Renal cortex interstitium (tissue), 15 donors: ENCODE measurements at places on chromosomes 2 and 18. TPM values are rescaled to one million over a fixed set of nuclear protein-coding genes. Genes with fewer than 3 reads are reported as not detected.
A peak's percentile ranks its signal among the peaks of the same experiment; 100 is the strongest.

DNA sequence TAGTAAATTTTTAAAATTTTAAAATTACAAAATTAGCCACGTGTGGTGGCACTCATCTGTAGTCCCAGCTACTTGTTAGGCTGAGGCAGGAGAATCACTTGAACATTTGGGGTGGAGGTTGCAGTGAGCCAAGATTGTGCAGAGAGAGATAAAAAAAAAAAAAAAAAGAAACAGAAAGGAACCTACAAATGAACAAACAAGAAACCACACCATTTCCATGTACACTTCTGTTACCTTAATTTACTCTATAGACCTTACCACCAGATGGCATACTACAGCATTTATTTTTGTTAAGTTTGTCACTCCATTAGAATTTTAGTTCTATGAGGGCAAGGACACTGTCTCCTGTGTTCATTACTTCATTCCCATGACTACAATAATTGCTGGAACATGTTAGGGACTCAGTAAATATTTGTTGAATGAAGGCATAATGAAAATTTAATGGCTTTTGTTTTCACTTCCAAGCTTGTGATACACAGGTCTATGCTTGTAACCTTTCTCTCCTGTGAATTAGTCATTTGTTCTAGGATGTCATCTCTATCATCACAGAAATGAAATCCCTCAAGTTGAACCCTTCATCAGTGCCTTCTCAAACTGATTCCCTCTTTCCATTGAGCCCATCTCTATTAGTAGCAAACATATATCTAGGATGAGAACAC is 76.0 kb downstream of the ARHGAP15 start:
- no peak for DNase-seq

DNA sequence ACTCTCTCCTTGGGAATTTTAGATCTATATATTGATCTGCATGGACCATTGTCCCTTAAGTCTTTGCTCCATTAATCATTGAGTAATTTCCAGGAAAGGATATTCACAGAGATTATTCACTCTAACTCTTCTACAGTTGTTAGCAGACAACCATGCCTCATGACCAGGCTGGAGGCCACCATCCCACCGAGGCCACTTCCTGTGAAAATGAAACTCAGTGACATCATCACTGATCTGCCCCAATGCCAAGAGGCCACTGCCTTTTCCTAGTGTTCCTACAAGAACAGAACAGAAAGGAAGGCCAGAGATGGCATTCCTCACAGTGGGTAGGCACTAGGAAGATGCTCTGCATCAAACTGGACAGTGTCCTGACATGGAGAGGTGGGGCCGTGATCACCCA is 161.3 kb downstream of the DTNA start:
- no peak for DNase-seq

DNA sequence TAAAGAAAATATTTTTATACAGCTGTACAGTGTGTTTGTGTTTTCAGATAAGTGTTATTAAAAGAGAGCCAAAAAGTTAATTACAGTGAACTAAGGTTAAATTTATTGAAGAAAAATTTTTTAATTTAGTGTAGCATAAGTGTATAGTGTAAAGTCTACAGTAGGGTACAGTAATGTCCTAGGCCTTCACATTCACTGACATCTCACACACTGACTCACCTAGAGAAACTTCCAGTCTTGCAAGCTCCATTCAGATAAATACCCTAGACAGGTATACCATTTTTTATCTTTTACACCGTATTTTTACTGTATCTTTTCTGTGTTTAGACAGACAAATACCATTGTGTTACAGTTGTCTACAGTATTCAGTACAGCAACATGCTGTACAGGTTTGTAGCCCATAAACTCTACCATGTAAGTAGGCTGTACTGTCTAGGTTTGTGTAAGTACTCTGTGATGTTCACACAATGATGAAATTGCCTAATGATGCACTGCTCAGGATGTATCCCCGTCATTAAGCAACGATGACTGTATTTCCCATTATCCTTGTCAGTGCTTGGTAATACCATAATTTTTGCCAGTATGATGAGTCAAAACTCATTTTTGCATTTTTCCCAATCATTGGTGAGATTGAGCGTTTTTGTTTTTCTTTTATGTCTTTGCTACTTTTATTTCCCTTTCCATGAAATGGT is 48.2 kb upstream of the B3GNT2 start:
- no peak for DNase-seq

DNA sequence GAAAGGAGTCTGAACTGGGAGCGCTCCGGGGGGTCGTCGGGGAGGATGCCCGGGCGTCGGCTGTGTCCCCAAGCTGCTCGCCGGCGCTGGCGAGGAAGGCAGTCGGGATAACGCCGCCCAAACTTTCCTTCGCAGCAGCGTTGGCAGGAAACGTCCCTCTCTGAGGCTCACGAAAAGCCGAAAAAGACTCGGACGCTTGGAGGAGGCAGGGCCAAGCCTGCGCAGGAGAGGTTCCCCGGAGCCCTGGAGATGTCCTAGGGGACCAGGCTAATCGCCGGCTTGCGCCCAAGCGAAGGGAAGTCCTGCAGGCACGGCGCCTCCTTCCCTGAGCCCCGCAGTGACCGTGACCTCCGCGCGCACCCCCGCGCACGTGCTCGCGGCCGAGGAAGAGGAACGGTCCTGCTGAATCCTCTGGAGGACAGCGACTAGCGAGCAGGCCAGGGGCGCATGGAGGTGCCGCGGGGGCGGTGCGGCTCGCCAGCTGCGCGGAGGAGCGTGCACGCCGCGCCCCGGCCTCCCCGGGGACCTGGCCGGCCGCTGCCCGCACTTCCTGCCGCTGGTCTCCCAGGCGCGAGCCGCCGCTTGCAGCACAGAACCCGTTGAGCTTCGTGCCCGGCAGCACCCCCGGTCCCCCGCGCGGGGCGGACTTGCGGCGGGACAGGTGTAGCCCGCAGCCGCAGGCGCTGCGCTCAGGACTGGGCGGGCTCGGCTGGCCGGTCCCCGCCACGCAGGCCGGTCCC is at the start of gene SH3RF3:
TSS of gene SH3RF3 (plus strand) at position 590 of the 740 bp plus-strand sequence.
- DNase-seq: no peak

DNA sequence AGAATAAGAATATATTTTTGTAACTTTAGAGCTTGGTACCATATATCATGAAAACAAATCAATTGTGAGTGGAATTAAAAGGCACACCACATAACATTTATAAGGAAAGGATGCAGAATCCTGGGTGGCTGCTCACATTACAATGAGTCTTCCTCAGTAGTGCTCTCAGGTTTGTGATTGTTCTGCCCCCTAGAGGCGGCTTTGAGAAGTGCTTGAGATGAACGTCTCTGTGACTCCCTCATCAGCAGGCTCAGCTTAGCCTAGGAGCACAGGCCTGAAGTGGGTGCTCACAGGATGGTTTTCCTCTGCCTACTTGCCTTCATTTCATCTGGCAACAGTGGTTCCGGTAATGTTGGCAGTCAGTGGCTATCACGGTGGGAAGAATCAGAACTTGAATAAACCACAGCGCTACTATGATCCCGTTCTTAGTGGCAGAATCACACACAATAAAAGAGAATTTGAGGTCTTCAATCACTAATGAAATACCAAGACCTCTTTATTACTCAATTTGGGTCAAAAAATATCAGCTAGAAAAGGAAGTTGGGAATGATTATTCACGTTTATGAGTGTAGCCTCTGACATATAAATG is 38.1 kb upstream of the B4GALT6 start:
- DNase-seq: peak; percentile 57

- no peak for DNase-seq
These were observed 53.9 kb downstream of the RTTN start for GRCh38 chr18:70151614-70152013.

GRCh38 chr2:86054535-86055082 is 51.1 kb downstream of the POLR1A start:
- DNase-seq: no peak

DNA sequence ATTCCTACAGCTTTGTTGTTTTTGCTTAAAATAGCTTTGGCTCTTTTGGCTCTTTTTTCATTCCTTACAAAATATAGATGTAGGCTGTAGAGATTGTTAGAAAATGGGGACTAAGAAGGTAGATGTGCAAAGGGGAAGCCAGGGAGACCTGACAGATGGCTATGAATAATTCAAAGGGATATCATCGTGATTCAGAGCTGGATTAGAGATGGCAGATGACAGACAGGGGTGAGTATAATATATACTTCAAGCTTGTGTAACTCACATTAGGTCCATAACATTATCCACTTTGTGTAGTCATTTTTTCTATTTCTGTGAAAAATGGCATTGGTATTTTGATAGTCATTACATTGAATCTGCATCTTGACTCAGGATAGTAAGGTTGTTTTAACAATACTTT is 422.9 kb upstream of the ST6GAL2 start:
- DNase-seq: no peak

DNA sequence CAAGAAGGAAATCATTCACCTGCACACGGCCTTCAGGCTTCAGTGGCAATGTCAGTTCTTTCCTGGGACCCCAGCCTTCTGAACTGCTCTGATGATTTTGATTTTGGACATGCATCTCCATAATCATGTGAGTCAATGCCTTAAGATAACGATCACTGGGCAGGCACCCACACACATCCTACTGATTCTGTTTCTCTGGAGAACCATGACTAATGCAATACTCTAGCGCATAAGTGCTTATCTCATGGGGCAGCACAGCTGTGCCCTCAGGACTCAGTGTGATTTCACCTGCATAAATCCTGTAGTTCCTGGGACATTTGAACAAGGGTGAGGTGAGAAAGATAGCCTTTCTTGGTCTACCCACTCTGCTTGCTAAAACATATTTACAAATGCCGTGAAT is 144.6 kb downstream of the AKAIN1 start:
- no peak for DNase-seq

DNA sequence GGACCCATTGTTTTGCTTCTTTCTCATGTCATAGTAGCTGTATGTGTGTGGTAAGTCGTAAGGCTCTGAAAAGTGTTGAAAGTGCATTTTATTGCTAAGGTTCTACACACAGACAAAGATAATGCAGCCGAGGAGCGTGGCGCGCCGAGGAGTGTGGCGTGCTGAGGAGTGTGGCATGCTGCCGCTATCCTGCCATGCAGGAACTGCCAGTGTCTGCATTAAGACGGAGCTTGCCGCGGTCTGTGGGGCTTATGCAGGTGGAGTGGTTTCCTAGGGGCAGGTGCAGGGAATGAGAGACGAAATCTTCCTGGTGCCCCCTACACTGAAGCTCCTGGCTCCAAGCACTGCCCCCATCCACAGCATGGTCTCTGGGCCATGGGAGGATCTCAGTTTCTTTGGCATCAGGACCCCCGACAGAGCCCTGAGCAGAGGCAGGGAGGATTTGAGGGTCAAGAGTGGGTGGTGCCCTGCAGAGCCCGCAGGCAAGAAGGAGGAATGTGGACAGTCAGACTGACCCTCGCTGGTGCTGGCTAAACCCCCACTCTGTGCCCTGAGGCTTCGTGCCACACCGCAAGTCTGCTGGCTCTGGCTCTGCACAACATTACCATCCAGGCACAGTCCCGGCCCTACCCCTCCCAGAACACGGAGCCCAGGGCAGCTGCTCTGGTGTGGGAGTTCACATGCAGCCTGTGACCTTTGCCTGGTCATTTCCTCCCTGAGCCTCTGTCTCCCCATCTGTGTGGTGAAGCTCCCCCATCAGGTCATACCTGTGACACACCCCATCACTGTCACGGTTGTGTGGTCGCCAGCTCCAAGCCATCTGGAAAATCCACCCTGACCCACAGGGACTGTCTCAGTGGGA is 3.2 kb downstream of the SNED1 start:
- no peak for DNase-seq

- no peak for DNase-seq
These were observed 1312.8 kb upstream of the ACVR2A start for GRCh38 chr2:146532009-146532408.

- no peak for DNase-seq
These were observed 237.5 kb downstream of the LDLRAD4 start for GRCh38 chr18:13455960-13456481.

ACYP2 gene
- 19.8 TPM for polyA plus RNA-seq

RBFA gene
- 31.9 TPM for polyA plus RNA-seq
